ENCODE measurements at places on chromosomes 12 and 14. TPM values are rescaled to one million over a fixed set of nuclear protein-coding genes. Genes with fewer than 3 reads are reported as not detected.

RIC8B gene
- total RNA-seq, result 4.5 TPM

ZBTB39 gene
- total RNA-seq, result 5.2 TPM

PPP4R4 gene
- total RNA-seq, result 23.8 TPM

IL31 gene
- not detected for total RNA-seq

CMKLR1 gene
- total RNA-seq, result not detected

DPY19L2 gene
- total RNA-seq, result under 0.01 TPM

ACADS gene
- total RNA-seq, result 8.2 TPM

AJUBA gene
- total RNA-seq, result 174 TPM

CCDC92 gene
- 7.0 TPM for total RNA-seq

SPTB gene
- total RNA-seq, result not detected

AKAP6 gene
- total RNA-seq, result 4.2 TPM

TCL1B gene
- not detected for total RNA-seq

KLHL42 gene
- total RNA-seq, result 21.3 TPM

CAPZA3 gene
- total RNA-seq, result not detected

NPFF gene
- total RNA-seq, result not detected

GON7 gene
- 11.6 TPM for total RNA-seq

PPFIBP1 gene
- 43.3 TPM for total RNA-seq

SLC15A4 gene
- total RNA-seq, result 36.4 TPM

CLEC1B gene
- total RNA-seq, result not detected

GZMB gene
- total RNA-seq, result not detected

ACOT4 gene
- total RNA-seq, result 0.26 TPM

TGM1 gene
- 88.7 TPM for total RNA-seq

MMAB gene
- total RNA-seq, result 36.9 TPM

KLRK1 gene
- not detected for total RNA-seq

BDKRB1 gene
- 1.0 TPM for total RNA-seq

LMO3 gene
- 3.3 TPM for total RNA-seq

PLA2G1B gene
- not detected for total RNA-seq

TMEM233 gene
- total RNA-seq, result not detected

LPAR5 gene
- total RNA-seq, result 4.1 TPM

BICDL1 gene
- total RNA-seq, result 30.7 TPM

BEST3 gene
- not detected for total RNA-seq

CACNA1C gene
- not detected for total RNA-seq

PTGDR gene
- total RNA-seq, result not detected

ALX1 gene
- total RNA-seq, result 0.26 TPM

CISTR gene
- total RNA-seq, result not detected

SOX5 gene
- under 0.01 TPM for total RNA-seq

OTUB2 gene
- total RNA-seq, result 1.3 TPM

TRIM9 gene
- total RNA-seq, result 0.26 TPM

SLCO1B1 gene
- total RNA-seq, result not detected

ASCL1 gene
- total RNA-seq, result not detected

CD4 gene
- total RNA-seq, result not detected

CCDC177 gene
- not detected for total RNA-seq

BCDIN3D gene
- total RNA-seq, result 7.4 TPM

TEAD4 gene
- total RNA-seq, result 2.0 TPM
